ENCODE measurements at places on chromosomes 1 and 21.

- DNase-seq: no peak
These were observed 25.5 kb downstream of the CAPN9 start for GRCh38 chr1:230772457-230773395.

DNA sequence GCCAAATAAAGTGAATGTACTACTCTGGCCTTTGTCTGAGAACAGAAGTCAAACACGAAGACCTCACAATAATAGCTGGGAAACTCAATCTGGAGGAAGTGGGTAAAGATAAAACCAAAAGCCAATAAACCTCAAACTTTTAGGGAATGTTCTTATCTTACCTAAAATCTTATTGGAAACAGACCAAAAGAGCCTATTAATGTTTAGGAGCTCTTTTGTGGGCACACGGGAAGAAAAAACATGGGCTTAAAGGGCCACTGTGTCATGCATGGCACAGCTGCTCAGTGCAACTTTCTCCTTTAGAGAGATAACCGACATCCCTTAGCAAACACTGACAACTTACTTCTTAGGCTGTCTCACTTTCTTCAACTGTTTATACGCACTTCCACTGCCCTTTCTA, 16.1 kb downstream of the EIF2B3 start:
- no peak for DNase-seq

- no peak for DNase-seq
These were observed 12.0 kb downstream of the CLEC20A start for GRCh38 chr1:178484698-178485225.

GRCh38 chr1:204507317-204508105, 8.7 kb upstream of the MDM4 start:
- DNase-seq: no peak

GRCh38 chr21:35035116-35035515, 14.0 kb downstream of the RUNX1 start:
- DNase-seq: no peak

- DNase-seq: no peak
These were observed 30.1 kb downstream of the CLIC4 start for GRCh38 chr1:24775348-24775747.

DNA sequence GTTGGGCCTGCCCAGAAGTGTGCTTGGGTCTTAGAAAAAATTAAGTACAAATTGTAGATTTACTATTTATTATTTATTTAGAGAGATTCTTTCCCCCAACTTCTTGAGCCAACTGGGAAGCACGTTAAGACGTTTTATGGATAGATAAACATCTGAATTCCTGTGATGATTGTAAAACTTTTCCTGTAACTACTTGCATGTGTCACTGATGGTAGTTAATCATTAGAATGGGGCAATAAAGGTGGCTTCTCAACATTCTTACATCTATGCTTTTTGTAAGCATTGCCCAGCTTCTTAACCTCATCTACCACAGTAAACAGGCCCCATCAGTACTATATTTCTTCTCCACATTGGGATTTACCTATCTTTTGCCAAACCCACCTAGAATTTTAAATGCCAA, 559.8 kb downstream of the LMO4 start:
- no peak for DNase-seq

GRCh38 chr1:38240618-38241017, 194.0 kb upstream of the POU3F1 start:
- DNase-seq: no peak

- no peak for DNase-seq
These were observed 5.2 kb downstream of the TTLL10 start for GRCh38 chr1:1178794-1179331.

GRCh38 chr1:226816576-226816975, 53.8 kb upstream of the PSEN2 start:
- no peak for DNase-seq

DNA sequence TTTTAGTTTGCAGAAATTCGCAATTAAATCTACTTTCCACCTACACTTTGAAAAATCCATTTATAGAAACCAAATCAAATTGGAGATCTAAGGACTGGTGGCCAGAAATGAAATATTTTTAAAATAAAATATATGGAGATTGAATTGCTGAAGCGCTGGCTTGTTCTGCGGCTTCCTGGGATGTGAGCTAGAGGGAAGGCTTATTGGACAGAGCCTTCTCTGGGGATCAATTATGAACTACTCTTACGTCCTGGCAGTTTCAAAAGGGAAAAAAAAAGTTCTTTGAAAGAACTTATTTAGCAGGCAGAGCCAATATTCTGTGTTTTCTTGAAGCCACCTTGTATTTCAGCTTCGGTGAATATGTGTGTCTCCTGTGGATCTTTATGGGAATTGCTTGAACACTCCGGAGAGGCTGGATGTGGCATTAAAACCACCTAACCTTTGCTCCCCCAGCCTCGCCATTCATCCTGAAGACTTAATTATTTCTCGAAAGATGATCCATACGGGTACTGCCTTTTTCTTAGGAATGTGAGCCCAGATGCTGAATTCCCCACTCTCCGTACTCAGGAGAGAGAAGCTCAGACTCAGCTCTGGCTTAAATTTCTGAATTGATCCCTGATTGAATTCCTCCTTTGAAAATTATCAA, 478.9 kb upstream of the VAMP3 start:
- no peak for DNase-seq

- no peak for DNase-seq
These were observed 64.0 kb downstream of the SLC9A1 start for GRCh38 chr1:27090911-27091310.

- no peak for DNase-seq
These were observed 106.4 kb downstream of the SIK1 start for GRCh38 chr21:43320526-43320925.

- no peak for DNase-seq
These were observed 239.9 kb downstream of the TNR start for GRCh38 chr1:175503538-175503937.

- DNase-seq: no peak
These were observed 1.7 kb downstream of the ZC3H12A start for GRCh38 chr1:37476087-37476452.
